ENCODE measurements at places on chromosomes 6 and 20.

- DNase-seq: no peak
Observed at GRCh38 chr20:51532577-51533191, 9.8 kb downstream of the NFATC2 start.

- DNase-seq: no peak
Observed at GRCh38 chr6:4640139-4640538, 136.1 kb upstream of the CDYL start.

- no peak for DNase-seq
Observed at GRCh38 chr20:3997446-3997845, 17.9 kb downstream of the RNF24 start.

DNA sequence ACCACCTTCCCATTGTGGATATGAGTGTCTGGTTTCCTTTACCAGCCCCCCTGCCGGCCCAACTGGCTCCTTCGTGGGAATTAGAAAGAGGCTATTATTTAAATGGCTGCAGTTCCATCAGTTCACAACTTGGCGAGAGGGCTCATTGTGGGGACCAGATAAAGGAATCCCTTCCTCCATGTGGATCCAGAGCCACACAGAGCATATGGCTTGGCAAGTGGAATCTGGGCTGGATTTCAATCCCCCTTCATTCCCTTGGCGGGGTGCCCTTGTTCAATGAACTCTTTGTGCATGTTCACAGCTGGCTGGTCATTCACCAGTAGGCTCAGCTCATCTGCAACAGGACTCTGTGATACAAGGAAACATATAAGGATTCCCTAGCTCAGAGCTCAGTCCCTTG, 140.6 kb downstream of the OPN5 start:
- no peak for DNase-seq

GRCh38 chr6:132892929-132893771, 78.8 kb downstream of the RPS12 start:
- DNase-seq: no peak

DNA sequence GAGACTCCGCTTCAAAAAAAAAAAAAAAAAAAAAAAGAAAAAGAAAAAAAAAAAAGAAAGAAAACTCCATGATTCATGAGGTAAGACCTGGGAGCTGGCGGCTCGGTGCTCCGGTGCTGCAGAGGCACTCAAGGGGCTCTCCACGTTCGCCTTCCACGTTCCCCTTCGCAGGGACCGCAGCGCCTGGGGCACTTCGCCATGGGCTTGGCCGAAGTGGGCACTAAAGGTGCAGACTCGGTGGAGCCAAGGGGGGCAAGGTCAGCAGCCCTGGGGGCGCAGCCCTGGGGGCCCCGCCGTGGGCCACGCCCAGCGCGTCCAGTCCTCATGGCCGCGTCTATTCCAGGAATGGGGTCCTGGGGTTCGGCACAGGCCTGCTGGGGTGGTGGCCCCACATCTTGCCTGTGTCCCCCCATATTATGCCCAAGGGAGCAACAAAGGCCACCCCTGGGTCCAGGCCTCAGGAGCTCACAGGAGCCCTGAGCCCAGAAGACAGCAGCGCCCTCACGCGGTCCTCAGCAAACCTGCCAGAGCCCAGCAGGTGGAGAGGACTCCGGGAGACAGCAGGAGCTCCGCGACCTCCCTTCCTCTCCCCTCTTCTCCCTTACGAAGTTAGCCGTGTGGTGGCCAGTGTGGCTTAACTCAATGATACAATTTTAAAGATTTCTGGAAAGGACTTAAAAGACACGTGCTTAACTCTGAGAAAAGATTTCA, 21.9 kb downstream of the ZBTB46 start:
- no peak for DNase-seq

GRCh38 chr6:11317885-11318771, 85.7 kb upstream of the NEDD9 start:
- peak; percentile 84 for DNase-seq

GRCh38 chr6:149493761-149494320, 9.0 kb upstream of the ZC3H12D start:
- no peak for DNase-seq

DNA sequence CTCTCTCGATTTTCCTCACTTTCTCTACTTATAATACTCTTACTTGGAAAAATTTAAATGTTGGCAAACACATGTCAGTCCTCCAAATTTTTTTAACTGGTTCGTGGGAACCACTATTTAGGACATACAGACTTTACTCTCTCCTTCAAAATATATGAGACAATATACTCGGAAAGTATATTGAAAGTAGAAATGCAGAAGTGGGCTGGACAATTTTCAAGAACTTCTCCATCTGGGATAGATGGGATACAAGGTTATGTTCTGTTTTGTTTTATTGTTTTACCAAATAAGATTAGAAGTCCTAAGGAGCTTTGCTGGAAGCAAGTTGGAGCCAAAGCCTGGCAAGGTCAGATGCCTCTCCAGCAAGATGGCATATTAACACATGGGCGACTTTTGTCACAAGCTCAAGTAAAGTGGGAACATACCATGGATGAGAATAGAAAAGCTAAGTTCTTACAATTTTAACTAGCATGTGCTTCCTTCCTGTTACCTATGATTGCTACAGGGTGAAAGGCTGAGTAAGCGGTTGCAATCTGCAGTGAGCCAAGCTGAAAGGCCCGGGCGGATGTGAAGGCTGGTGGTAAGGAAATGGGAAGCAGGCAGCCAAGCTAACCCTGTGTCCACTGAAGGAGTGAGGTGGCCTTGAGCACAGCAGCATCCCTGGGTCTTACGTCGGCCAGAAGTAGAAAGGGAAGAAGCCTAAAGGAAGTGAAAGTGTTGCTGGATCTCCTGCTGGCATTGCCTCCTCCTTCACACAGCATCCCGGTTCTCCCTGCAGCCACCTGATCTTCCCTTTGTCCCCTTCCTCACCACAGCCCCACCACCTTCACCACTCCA, 7.1 kb downstream of the MAP3K5 start:
- DNase-seq: peak; percentile 80

- DNase-seq: no peak
Observed at GRCh38 chr6:112149719-112150263, 62.4 kb downstream of the FAM229B start.

DNA sequence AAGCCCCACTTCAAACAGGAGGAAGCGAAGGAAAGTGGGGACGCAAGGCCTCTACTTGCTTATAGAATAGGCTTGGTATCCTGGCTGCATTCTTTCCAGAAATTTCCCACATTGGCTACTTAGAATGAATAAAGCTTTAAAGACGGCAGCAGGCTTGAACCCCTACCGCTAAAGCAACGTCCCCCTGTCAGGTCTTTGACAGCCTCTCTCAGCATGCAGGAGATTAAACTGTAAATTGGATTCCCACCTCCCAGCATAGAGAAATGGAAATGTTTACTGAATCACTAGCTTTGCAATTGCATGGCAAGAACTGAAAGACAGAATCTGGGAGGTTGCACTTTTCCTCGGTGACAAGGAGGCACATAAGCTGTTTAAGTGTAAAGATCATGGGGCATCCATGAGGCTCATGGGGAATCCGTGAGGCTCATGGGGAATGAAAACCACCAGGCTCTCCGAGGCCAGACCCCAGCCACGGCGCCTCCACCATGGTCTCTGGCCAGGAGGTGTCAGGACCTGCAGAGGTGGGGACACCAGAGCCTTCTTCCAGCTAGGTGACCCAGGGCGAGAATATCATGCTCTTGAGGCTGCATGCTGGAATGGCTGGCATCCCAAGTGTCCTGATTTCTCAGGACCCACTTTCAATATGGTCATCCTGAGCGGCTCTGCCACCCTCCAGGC, 10.3 kb downstream of the LEMD2 start:
- no peak for DNase-seq

DNA sequence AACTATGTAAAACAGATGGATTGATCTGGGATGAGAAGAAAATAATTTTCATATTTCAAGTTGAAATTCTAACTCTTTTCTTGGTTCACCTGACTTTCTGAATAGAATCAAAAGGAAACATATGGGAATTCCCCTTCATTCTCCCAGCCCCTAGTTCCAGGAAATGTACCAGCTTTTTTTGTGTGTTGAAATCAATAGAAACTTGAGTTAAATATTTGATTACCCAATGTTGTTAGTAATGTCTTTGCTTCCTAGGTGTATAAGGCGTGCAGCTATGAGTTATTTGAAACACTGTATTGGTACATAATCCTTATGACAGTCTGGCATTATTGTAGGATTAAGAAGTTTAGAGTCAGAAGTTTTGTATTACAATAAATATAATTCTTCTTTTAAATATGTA, 21.5 kb downstream of the VNN2 start:
- no peak for DNase-seq

- no peak for DNase-seq
Observed at GRCh38 chr6:136463743-136464142, 86.5 kb downstream of the MAP7 start.

- DNase-seq: no peak
Observed at GRCh38 chr6:138570725-138571029, 71.4 kb upstream of the NHSL1 start.

DNA sequence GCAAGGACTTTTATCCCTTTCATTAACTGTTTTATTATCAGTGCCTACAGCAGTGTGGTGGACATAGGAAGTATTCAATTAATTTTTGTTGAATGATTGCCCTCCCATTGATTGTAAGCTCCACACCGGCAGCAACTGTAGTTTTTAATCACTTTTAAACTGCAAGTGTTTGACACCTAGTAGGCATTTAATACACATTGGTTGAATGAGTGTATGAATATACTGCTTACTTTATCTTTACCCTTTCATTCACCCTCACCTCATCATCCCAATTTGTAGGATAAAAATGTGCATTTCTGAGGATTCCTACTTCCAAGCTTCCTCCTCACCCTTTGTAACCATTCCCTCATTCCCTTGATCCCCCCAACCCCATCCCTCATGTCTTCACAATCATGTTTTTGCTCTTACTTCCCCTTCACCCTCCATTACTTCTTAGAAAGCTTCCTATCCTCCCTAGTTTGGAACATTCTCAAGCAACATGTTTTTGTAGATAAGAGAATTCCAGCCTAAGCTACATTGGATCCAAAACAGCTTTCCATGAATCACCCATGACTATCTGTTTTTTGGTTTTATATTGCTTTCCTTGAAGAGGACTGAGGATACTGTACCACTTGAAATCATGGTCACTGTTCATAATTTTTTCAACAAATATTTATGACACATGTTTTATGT, 955 bp upstream of the SLC26A8 start:
- no peak for DNase-seq

DNA sequence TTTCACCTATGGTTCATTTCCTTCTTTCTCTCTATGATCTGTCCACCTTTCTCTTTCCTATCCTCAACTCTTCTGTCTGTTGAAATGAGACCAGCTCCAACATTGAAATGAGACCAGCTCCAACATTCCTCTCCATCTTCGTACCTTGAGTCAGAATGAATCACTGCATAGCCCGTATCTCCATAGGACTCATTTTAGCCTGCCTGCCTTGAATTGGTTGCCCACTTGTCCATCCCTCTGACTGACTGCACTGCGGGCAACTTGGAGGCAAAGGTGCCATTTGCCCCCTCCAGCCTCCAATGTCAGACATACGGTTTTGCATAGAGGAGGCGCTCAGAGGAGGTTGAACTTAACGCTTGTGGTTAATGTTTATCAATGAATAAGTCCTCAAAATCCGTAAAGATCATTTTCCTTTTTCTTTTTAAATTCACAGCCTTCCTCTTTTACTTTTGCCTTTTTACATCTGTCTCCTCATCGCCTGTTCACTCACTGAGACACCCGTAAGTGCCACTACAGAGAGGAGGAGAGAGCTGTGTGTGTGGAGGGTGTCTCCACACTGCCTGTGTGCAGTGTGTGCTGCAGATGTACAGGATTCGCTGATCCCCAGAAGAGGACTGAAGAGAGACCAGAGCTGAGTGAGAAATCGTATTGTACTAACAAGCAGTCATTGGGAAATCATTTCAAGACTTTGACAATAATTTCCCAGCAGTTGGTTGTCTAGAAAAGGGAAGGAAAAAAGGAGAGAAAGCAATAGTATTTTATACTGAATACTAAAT, 579.6 kb upstream of the MAP3K7 start:
- no peak for DNase-seq

GRCh38 chr6:158819977-158820622, 932 bp upstream of the EZR start:
- no peak for DNase-seq

- DNase-seq: no peak
Observed at GRCh38 chr20:18748987-18749386, 64.6 kb upstream of the SCP2D1 start.

- DNase-seq: no peak
Observed at GRCh38 chr6:168035661-168036545, 38.4 kb downstream of the KIF25 start.

GRCh38 chr6:88572449-88573139, 390.8 kb downstream of the RNGTT start:
- DNase-seq: no peak
